ENCODE measurements at places on chromosomes 7 and 10. TPM values are rescaled to one million over a fixed set of nuclear protein-coding genes. Genes with fewer than 3 reads are reported as not detected.
A peak's percentile ranks its signal among the peaks of the same experiment; 100 is the strongest.

The ANKRD1 gene
- 0.88 TPM for polyA plus RNA-seq

The DNA2 gene
- 12.2 TPM for polyA plus RNA-seq

GRCh38 chr10:43949351-43949750, 300.7 kb upstream of the ZNF32 start:
- no peak for DNase-seq

The DOCK1 gene
- polyA plus RNA-seq, result 62.2 TPM

The BEND7 gene
- polyA plus RNA-seq, result 29.0 TPM

The AKR1C4 gene
- polyA plus RNA-seq, result not detected

- DNase-seq, result no peak
Observed at GRCh38 chr7:45873355-45873754, 473 bp upstream of the CCDC201 start.

The NOS3 gene
- polyA plus RNA-seq, result 9.5 TPM

The CABCOCO1 gene
- polyA plus RNA-seq, result 1.9 TPM

GRCh38 chr7:103573479-103574058, 127.6 kb upstream of the SLC26A5 start:
- peak; percentile 6 for DNase-seq

DNA sequence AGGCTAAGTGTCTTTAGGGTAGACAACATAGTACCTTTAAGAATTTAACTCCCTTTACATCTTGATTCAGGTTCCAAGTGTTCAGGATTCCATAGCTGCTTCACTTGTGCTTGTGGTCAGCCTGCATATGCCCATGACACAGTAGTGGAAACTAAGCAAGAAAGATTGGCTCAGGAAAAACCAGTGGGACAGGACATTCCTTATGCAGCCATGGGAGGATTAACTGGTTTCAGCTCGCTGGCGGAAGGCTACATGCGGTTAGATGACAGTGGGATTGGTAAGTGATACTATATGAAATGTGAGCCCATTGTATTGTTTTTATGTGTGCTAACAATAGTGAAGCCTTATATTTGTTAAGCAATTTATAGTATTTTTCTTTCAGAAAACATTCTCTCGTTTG, 11.3 kb downstream of the FAM221A start:
- DNase-seq, result no peak

The CCZ1 gene
- polyA plus RNA-seq, result 91.1 TPM

- no peak for DNase-seq
Observed at GRCh38 chr7:27199849-27200760, at the start of gene HOXA13. HOXA13 (minus strand) TSS chr7:27200091; CDS start chr7:27200077, 14 bp downstream.

DNA sequence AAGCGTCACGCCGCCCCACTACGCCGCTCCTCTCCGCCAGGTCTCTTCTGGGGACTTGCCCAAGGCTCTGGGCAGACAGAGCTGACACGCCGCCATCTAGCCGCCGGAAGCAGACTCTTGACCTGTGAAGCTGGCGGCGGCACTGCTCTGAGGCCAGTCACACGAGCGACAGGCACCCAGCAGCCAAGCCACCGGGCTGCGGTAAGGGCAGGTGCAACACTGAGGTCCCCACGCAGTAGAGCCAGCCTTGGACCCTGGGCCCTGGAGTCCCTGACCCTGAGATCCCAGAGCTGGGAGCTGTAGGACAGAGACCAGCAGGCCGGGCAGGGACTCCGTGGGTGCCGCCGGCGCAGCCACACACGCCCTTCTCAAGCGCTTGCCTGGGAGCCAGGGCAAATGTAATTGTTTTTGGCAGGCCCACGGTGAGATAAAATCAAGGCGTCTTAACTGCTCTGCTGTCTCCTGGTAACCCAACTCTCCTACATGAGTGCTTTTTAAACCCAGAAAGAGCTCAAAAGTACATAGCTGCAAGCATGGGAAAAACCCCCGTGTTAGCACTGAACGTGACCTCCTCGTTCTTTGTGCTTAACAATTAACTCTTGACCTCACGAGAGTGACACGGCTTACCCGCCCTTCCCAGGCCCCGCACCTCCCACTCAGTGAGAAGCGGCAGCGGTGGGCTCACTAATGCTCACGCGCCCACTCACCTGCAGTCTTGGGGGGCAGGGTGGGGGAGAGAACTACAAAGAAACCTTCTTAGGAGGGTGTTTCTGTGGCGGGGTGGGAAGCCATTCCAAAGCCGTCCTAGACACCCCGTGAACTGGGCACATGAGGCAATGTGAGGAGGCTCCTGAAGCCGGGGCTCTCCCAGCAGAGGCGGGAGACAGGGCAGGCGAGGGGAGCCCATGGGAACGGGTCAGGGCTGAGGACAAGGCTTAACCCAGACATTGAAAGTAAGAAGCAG, 8.5 kb downstream of the GPER1 start:
- no peak for DNase-seq

The FAM24B gene
- polyA plus RNA-seq, result 6.9 TPM

- DNase-seq, result no peak
Observed at GRCh38 chr7:98556288-98556687, 60.8 kb upstream of the NPTX2 start.

The AOAH gene
- polyA plus RNA-seq, result 2.3 TPM

The STEAP1B gene
- polyA plus RNA-seq, result 1.9 TPM

The LRMDA gene
- 20.7 TPM for polyA plus RNA-seq

DNA sequence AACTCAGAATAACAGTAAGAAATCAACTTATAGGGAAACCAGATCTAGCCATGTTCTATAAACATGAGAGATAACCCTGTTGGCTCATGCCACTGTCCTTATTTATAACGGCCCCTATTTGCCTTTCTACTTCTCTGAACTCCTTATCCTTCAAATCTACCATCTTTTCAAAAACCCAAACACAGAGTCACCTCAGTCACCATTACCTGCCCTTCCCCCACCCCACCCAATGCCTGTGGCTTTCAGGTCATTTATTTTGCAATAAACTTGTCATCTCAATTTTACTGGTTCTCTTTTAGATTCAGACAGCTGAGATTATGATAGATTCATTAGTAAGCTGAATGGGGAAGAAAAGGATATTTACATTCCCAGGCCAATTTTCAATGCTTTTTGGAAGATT, 53.6 kb downstream of the KMT2C start:
- DNase-seq, result no peak

GRCh38 chr7:276230-276835, 13.6 kb upstream of the FOXL3 start:
- no peak for DNase-seq

- no peak for DNase-seq
Observed at GRCh38 chr10:114375047-114375446, 29.3 kb downstream of the AFAP1L2 start.

The ITGB8 gene
- 60.1 TPM for polyA plus RNA-seq

- no peak for DNase-seq
Observed at GRCh38 chr10:24153537-24153936, 55.4 kb upstream of the KIAA1217 start.

- no peak for DNase-seq
Observed at GRCh38 chr10:131554821-131555220, 243.3 kb upstream of the TCERG1L start.

DNA sequence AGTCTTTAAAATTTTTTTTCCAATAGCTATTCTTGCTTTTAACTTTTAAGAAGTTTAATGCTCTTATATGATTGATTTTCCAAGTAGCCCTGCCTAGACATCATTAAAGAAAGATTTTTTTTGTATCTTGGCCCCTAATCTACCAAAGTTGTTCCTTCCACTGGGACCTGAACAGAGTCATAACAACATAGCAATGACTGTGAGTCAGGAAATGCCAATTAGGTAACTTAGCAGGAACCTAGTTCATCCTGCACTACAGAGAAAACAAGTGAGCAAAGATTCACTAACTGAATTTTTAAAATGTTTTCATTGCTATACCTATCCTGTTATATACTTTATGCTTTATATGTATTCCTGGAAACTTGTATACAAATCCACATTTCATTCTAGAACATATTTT, 284.7 kb downstream of the BICC1 start:
- no peak for DNase-seq

- DNase-seq, result no peak
Observed at GRCh38 chr10:118753331-118754228, 1.2 kb downstream of the CACUL1 start.

- no peak for DNase-seq
Observed at GRCh38 chr10:19713159-19713558, 103.1 kb upstream of the PLXDC2 start.

DNA sequence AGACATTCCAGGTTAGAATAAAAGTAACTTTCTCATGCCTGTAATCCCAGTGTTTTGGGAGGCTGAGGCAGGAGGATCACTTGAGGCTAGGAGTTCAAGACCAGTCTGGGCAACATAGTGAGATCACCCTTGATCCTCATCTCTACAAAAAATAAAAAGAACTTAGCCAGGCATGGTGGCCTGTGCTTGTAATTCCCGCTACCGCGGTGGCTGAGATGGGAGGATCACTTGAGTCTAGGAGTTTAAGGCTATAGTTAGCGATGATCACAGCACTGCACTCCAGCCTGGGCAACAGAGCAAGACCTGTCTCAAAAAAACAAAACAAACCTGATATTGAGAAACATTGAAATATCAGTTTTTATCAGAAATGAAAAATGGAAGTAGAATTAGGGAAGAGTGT, 4.6 kb downstream of the TET1 start:
- DNase-seq, result no peak

DNA sequence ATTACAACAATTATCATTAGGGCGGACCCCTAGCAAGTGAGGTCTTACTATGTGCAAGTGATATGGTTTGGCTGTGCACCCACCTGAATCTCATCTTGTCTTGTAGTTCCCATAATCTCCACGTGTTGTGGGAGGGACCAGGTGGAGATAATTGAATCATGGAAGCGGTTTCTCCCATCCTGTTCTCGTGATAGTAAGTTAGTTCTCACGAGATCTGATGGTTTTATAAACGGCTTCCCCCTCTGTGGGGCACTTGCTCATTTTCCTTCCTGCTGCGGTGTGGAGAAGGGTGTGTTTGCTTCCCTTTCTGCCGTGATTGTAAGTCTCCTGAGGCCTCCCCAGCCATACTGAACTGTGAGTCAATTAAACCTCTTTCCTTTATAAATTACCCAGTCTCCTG, 96.1 kb upstream of the CDK6 start:
- DNase-seq, result no peak

DNA sequence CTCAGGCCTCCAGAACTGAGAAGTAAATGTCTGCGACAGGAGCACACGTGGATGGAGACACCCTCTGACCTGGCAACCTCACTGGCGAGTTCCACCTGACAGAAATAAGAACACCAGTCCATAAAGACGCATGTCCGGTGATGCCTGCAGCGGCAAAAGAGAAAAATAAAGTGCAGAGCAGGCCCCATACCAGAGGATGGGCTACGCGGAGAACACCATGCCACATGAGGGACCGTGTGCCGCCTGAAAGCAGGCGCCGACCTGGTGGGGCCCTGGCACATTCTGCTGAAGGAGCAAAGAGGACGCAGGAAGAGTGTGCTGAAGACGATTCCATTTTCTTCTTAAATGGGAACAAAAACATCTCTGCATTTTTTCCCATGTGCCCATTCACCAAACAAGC, 105.0 kb downstream of the VIPR2 start:
- DNase-seq, result no peak

GRCh38 chr7:2964208-2964607, 79.5 kb downstream of the CARD11 start:
- no peak for DNase-seq

DNA sequence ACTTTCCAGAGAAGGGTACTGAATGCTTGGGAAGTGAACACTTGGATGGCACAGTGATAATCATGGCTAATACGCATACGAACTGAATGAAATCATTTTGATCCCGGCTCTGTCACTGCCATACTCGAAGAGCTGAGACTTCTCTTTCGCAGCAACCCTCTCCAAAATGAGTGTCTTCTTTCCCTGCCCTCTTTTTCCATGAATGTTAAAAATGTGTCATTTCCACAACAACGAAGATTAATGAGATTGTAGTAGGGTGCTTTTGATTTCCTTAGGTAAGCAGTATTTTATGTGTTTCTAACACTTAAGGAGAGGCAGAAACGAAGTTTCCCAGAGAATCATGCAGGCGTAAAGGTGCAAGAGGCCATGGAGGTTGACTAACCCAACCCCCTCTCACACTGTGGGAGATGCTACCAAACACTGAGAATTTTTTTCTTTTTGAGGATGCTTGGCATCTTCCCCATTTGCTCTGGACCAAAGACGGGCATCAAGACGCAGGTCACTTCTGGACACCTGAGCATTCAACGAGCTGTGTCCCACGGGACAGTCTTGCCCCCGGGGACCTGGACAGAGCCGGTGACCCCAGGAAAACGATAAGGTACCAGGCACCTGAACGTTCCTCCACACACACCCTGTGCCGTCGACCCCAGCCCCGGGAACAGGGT, 823 bp downstream of the COPG2 start:
- DNase-seq, result peak; percentile 36

The TUBB8 gene
- polyA plus RNA-seq, result 0.44 TPM

GRCh38 chr10:106535304-106535953, 629.1 kb downstream of the SORCS1 start:
- DNase-seq, result no peak

DNA sequence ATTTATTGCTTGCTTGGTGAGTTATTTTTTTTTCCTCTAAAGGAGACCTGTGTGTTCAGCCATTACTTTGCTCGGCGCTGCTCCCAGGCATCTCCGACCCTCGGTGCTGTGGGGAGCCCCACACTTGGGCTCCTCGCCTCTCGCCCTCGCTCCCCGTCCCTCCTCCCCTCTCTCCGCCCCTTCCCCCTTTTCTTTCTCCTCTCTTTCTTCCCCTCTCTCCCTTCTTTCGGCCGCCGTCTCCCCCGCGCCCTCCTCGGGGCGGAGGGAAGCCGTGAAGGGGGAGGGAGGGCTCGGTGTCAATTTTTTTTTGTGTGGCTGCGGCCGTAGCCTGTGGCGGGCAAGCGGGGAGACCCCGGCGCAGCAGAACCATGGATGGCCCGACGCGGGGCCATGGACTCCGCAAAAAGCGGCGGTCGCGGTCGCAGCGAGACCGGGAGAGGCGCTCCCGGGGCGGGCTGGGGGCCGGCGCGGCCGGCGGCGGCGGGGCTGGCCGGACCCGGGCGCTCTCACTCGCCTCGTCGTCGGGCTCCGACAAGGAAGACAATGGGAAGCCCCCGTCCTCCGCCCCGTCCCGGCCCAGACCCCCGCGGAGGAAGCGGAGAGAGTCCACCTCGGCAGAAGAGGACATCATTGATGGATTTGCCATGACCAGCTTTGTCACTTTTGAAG, 1.1 kb downstream of the AUTS2 start:
- DNase-seq, result peak; percentile 59

DNA sequence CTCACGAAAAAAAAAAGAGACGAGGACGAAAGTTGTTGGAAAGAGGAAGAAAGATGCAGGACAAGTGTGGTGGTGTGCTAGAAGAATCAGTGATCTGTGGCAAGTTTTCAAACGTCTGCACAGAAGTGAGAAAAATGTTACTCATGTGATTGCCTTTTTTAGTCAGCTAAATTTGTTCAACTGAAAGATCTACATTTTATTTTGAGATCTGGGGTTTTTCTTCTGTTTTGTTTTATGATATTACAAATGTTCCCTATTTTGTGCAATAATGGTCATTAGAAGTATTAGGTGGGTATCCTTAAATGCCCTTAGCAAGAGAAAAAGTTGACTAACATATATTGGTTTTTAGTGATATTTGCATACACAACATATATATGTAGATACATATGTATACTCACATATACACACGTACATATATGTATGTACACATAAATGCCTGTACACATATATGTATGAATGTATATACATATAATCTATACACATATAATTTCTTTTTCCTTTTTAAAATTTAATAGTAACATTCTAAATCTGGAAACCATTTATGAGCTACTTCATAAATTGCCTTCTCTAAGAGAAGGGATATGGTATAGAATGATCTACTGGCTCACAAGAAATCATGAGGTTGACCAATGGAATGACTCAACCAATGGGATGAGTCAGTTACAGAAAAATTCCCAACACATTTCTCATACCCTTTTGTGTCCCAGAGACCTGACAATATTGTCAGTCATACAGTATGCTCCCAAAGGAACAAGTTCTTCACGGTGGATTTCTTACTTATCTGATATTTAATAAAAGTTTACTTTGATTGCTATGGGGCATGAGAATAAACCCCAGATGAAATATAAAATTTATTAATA, 38.4 kb downstream of the SLC39A12 start:
- no peak for DNase-seq

The GIMAP7 gene
- 19.6 TPM for polyA plus RNA-seq
